Stimulated activated CD4-positive, alpha-beta T cell treated with anti-CD3 and anti-CD28 coated beads, TNF-alpha, amount 100 ng/mL, for 1 hour (primary cell): ENCODE measurements at places on chromosomes 3 and 15.

DNA sequence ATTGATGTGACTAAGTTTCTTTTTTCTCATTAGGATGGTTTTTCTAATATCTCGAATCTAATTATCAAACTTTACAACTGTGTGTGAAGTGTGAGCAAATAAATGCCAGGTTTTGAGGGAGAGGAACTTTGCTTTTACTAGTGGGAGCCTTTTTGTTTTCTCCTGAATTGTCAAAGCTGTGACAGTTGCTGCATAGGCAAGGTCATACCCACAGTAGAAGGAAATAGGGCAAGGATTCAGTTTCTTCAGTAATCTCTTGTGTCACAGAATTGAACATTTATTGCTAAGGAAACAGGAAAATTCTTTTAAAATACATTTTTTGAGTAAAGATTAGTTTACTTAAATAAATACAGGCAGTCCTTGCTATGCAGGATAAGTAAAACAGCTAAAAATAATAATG is 19.5 kb downstream of the GMPS start:
- DNase-seq: no peak

DNA sequence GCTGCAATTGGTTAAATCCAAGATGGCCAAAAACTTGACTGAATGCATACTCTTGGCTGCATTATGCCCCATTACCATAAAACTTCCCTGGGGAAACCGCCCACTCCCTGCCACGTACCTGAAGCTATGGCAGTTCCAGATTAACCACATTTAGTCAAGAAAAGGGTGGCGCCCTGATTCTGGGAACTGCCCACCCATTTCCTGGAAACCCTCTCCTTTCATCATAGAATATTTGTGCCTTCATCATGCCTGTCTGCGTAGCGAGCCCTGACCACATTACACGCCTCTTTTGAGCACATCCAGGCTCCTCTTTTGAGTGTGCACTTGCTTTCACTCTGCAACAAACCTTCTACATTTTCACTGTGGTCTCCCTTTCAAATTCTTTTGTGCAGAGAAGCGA is 5.2 kb downstream of the LINS1 start:
- peak; percentile 68 for DNase-seq

- DNase-seq: no peak
These were observed 44.8 kb upstream of the MUC4 start for GRCh38 chr3:195856410-195857084.

GRCh38 chr3:62167566-62168262 is 205.6 kb downstream of the FEZF2 start:
- DNase-seq: no peak

- DNase-seq: no peak
These were observed 249.9 kb downstream of the CADPS start for GRCh38 chr3:62625268-62625667.

DNA sequence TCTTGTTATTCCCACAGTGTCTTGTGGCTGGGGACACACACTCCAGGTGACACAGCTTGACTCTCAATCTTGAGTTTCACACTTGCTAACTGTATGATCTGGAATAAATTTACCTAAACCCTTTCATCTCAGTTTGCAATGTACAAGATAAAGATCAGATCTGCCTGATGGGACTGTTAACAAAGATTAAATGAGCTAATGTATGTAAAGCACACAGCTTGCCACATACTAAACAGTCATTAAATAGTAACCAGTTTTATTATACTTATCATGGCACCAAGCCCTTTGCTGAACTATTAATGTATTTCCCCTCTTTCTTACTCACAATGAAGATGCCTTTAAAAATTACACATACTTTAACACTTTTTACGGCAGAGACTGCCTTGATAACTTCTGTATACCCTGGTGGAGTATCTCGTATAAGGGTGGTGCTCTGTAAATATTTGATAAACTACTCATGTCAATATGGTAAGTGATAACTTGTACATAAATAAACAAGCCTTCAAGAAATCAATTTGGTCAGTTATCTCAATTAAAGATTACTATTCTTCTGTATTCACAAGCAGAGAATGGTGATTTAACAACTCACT is 184.5 kb downstream of the STAG1 start:
- DNase-seq: no peak

GRCh38 chr3:195892105-195893043 is 16.0 kb downstream of the TNK2 start:
- DNase-seq: no peak

DNA sequence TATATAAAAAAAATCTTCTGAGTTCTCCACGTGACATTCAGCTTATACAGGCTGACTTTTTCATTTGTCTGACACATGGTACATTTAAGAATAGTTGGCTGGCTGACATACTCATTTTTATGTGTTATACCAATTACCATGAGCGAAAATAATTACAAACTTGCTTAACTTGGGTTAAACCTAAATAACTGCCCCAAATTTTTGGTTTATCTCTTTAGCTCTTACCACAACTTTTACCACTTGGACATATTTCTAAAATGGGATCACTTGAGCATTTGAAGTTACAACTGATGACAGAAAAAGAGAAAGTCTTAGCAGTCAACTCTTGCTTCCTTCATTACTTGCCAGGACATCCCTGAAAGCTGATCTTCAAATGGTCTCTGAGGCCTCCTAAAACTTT is 618.1 kb downstream of the RBMS3 start:
- no peak for DNase-seq

GRCh38 chr3:14534516-14535191 is 5.5 kb downstream of the GRIP2 start:
- DNase-seq: no peak

GRCh38 chr3:34219556-34219955 is 421.1 kb downstream of the PDCD6IP start:
- no peak for DNase-seq

GRCh38 chr15:66161108-66161507 is 92.4 kb downstream of the MEGF11 start:
- no peak for DNase-seq

GRCh38 chr3:111151438-111151837 is 79.8 kb downstream of the NECTIN3 start:
- no peak for DNase-seq

DNA sequence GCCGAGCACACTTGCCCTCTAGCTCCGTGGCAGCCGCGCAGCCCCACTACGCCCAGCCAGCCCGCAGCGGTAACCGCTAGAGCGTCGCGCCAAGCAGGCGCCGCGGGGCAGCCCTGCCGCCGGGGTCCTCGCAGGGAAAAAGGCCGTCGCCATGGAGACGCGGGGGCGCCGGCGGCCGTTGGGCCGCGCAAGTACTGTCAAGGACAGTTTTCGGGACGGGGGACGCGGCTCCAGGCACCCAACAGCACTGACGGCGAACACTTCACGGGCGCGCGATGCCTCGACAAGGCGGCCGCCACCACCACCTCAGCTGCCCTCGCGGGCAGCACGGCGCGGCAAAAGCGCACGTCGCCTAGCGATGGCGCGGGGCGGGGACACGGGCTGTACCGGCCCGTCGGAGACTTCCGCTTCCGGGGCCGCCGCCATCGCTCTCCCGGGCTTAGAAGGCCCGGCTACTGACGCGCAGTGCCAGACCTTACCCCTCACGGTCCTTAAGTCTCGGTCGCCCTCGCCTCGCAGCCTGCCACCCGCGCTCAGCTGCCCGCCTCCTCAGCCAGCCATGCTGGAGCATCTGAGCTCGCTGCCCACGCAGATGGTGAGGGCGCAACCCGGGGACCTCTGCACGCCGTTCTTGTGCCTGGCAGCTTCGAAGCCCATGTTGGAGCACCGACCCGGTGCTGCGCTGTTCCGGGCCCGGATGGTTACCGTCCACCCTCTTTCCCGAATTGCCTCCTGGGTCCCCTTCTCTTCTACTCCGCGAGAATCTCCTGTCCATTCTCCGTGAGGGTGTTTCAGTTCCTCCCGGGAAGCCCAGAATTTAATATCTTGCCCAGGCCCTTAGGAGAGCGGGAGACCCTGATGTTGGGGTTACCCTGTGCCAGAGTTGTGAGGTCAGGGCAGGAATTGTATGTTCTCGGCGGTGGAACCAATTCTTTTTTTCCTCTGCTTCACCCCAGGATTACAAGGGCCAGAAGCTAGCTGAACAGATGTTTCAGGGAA is at the start of the genes GLT8D1 and SPCS1:
Gene GLT8D1 (minus strand): TSS at position 104 of the 999 bp plus-strand sequence. CDS start 5,331 bp downstream, outside the sequence.
Gene SPCS1 (plus strand): TSS at position 419 of the 999 bp plus-strand sequence. CDS start 141 bp downstream, at position 560.
- peak; percentile 73 for DNase-seq

DNA sequence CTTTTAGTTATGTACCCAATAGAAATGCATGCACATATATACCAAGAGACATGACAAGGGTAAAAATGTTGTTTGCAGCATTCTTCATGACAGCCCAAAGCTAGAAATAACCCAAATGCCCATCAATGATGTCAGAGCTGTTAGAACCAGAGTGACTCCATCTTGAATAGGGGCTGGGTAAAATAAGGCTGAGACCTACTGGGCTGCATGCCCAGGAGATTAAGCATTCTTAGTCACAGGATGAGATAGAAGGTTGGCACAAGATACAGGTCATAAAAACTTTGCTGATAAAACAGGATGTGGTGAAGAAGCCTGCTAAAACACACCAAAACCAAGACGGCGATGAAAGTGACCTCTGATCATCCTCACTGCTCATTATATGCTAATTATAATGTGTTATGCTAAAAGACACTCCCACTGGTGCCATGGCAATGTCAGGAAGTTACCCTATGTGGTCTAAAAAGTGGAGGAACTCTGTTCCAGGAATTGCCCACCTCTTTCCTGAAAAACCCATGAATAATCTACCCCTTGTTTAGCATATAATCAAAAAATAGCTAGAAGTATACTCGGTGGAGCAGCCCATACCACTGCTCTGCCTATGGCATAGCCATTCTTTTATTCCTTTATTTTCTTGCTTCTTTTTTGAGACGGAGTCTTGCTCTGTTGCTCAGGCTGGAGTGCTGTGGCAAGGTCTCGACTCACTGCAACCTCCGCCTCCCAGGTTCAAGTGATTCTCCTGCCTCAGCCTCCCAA is 32.9 kb downstream of the ZBTB11 start:
- no peak for DNase-seq

GRCh38 chr15:60003243-60004008 is 685 bp upstream of the FOXB1 start:
- no peak for DNase-seq

DNA sequence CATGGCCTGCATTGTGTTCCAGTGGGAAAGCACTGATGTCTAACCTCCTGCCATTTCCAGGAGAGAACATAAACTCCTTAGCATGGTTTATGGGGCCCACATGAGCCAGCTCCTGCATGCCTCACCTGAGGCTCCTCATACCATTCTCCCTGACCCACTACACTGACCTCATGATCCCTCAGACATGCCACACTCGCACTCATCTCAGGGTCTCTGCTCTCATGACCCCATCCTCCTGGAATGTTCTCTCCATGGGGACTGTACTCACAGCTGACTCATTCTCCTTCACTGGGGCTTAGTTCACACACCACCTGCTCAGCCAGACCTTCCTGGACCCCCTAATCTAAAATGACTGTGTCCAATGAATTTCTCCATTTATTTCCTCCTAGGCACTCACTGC is 4.0 kb upstream of the LMCD1 start:
- no peak for DNase-seq

- DNase-seq: no peak
These were observed 111.6 kb downstream of the TIGIT start for GRCh38 chr3:114405202-114405990.

DNA sequence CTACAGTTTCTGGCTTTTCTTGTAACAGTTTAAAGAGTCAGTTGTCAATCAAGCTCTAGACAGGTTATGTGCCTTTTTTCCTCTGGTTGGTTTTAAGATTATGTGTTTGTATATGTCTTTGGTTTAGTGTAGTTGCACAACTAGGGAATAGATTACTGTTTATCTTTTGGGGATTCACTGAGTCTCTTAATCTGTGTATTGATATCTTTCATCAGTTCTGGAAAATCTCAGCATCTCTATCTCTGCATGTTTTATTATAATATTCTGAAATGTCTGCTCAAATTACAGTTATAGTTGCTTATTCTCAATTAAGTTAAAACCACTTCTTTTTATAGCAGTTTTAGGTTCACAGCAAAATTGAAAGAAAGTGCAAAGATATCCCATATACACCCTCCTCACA is 14.3 kb downstream of the DUT start:
- no peak for DNase-seq

- no peak for DNase-seq
These were observed 10.3 kb downstream of the GK5 start for GRCh38 chr3:142215106-142215505.

DNA sequence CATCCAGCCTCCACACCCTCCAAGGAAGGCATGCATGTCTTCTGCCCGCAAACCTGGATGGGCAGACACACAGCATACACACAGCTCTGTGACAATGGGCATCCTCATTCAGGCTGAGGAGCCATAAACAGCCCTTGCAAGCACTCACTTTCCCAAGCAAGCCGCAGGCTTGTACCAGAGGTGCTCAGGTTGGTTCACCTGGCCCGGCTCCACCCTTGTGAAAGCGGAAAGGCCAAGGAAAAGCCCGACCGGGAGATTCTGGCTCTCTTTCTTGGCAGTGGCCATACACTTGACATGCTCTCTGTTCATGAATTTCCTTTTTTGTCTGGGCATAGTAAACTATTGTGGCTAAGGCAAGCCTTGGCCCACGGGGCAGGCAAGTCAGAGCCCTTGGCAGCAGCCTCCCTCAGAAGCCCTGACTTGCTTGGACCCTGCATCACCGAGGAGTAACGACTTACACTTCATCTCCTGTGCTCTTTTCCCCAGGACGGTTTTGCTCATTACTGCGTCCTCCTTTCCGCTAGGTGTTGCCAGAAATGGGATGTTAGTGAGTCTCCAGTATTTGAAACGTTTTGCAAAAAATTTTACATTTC is 74.6 kb upstream of the BNC1 start:
- no peak for DNase-seq

- DNase-seq: no peak
These were observed 279.4 kb upstream of the TLE3 start for GRCh38 chr15:70376929-70377691.

- no peak for DNase-seq
These were observed 255.0 kb upstream of the ROPN1 start for GRCh38 chr3:124246949-124247348.

DNA sequence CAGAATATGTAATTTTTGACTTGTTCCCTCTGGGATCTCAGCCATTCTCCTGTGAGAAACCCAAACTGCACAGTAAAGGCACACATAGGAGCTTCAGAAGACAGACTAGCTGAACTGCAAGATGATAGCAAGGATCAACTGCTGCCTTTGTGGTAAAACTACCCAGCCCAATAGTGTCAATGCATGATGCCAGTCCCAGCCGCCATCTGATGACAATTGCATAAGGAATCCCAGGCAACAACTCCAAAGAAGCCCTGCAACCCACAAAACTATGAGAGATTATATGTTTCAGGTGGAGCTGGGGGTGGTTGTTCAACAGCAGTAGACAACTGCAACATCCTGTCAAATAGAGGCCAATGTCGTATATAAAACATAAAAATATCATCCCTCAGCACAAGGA is 192.4 kb upstream of the ARPP21 start:
- no peak for DNase-seq

GRCh38 chr15:92006186-92007028 is 152.9 kb downstream of the SLCO3A1 start:
- DNase-seq: no peak

GRCh38 chr3:177935047-177935446 is 601.2 kb upstream of the KCNMB2 start:
- DNase-seq: no peak

- no peak for DNase-seq
These were observed 181.9 kb upstream of the PFN2 start for GRCh38 chr3:150152567-150152966.
